ENCODE measurements at places on chromosomes 7 and 10.
A peak's percentile ranks its signal among the peaks of the same experiment; 100 is the strongest.

GRCh38 chr10:89550509-89550908 is 15.1 kb upstream of the SLC16A12 start:
- no peak for DNase-seq

DNA sequence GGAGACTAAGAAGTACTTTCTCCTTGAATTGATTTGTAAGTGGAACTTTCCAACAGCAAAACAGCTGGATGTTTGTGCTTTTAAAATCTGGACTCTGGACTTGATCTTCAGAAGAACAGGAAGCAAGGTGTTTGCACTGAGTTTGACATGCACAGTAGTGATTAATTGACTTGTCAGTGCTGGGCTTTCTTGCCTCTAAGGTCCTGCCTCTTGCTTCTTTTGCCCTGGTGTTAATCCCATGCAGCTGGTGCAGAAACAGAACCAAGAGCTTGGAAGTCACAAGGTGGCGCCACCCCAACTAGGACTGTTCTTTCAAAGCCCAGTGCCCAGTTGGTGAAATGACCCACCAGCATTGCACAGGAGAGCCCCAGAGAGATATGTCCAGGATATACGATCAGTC is 66.8 kb upstream of the SEPHS1 start:
- no peak for DNase-seq

DNA sequence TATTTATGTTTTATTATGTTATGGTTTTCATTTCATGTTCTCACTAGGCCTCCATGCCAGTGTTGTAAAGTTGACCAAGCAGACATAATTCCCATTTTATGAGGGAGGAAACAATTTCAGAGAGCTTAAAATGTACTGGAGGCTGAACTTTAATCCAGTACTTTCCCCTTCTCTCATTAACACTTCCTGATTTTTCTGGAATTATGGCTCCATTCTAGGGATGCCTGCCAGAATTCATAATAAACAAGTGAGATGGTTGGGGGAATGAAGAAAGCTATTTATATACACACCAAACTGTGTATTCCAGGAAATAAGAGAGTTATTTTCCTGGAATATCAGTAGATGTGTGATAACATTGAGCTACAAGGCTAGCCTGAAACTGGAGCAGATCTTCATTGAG is 6.9 kb downstream of the TMEM236 start:
- no peak for DNase-seq

DNA sequence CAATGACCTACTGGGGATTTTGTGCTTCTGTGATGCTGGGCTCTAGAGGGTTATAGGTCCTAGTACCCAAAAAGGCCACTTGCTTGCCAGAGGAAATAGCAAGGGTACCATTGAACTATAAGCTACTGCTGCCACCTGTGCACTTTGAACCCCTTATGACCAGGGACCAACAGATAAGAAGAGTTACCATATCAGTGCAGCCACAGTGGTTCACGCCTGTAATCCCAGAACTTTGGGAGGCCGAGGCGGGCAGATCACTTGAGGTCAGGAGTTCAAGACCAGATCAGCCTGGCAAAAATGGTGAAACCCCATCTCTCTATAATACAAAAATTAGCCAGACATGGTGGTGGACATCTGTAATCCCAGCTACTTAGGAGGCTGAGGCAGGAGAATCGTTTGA is 15.5 kb upstream of the CNOT4 start:
- DNase-seq = no peak

DNA sequence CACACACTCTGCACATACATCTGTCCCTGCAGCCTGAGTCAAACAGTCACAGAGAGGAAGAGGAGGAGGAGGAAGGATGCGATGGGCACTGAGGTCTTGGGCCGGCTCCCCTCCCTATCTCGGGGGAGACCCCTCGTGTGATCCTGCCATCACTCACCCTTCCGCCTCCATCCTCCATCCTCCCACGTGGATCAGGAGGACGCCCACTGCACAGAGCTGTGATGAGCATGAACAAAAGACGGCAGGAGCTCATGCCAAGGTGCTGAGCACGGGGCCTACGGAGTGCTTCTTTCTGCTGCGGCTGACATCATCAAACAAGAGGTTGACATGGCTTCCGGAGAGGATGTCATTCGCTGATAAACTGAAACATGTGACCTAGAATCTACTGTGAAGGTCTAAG is 68.0 kb downstream of the DIP2C start:
- DNase-seq = no peak

DNA sequence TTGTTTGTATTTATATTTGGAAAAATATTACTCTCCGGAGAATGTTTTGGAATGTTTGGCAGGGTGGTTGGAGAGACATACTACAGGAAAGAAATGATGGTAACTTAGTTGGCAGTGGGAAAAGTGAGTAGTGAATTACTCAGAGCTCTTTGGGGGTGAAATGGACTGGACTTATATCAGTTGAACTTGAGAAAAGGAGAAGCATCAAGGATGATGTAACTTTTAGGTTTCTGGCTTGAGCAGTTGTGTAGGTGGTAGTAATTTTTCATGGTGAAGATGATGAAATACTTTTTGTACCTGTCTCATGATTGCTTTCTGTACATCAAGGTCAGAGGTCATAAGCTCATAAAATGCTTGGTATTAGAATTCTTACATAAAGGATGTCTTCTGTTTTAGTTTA is 617.2 kb downstream of the AUTS2 start:
- peak; percentile 55 for DNase-seq

DNA sequence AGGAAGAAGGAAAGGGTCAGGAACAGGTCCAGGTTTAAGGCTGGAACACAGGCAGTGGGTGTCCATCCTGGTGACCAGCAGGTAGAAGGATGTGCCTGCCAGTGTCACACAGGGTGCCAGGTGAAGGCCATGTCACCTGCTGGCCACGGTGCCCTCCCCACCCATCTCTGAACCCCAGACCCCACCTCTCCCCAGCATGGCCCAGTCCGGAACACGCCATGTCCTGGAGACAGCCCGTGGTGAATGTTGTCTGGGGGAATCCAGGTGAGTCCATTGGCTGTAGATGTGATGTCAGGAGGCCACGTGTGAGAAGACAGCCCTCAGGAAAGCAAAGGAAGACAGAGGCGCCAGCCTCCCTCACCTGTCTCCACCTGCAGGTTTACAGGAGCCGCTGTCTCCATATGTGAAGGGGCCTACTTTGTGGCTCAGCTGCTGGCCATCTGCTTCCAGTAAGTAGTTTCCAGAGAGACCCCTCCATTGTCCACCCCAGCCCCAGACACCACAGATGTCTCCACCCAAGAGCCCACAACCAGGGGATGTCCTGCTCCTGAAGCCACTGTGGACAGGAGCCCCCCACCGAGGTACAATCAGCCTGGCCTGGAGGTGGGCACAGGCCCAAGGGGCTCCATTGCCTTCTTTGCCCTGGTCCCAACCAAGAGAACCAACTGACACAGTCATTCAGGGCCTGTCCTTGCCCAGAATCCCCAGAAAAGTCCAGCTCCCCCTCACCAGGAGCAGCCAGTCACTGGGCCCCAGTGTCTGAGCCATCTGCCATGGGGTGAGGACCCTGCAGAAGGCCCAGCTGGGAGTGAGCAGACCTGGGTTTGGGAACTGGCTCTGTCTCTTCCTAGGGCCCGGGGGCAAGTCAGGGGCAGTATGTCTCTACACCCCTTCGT is 20.7 kb downstream of the TMEM72 start:
- DNase-seq = no peak

GRCh38 chr10:124671486-124672075 is 72.6 kb downstream of the FAM53B start:
- peak; percentile 41 for DNase-seq

- no peak for DNase-seq
Measured at GRCh38 chr10:63703113-63703670, 182.0 kb downstream of the REEP3 start.

- DNase-seq = no peak
Measured at GRCh38 chr7:116417593-116418345, 81.8 kb upstream of the CAV2 start.

GRCh38 chr7:133481676-133482075 is 228.8 kb downstream of the EXOC4 start:
- DNase-seq = peak; percentile 55

- peak; percentile 82 for DNase-seq
Measured at GRCh38 chr10:24901686-24902399, 50.6 kb downstream of the PRTFDC1 start.

- no peak for DNase-seq
Measured at GRCh38 chr10:59829024-59829423, 75.8 kb upstream of the MRLN start.

- no peak for DNase-seq
Measured at GRCh38 chr7:22664988-22665798, 61.8 kb upstream of the IL6 start.

GRCh38 chr10:807163-807957 is 117.9 kb upstream of the DIP2C start:
- no peak for DNase-seq

- no peak for DNase-seq
Measured at GRCh38 chr10:109982123-109982522, 25.7 kb upstream of the ADD3 start.

DNA sequence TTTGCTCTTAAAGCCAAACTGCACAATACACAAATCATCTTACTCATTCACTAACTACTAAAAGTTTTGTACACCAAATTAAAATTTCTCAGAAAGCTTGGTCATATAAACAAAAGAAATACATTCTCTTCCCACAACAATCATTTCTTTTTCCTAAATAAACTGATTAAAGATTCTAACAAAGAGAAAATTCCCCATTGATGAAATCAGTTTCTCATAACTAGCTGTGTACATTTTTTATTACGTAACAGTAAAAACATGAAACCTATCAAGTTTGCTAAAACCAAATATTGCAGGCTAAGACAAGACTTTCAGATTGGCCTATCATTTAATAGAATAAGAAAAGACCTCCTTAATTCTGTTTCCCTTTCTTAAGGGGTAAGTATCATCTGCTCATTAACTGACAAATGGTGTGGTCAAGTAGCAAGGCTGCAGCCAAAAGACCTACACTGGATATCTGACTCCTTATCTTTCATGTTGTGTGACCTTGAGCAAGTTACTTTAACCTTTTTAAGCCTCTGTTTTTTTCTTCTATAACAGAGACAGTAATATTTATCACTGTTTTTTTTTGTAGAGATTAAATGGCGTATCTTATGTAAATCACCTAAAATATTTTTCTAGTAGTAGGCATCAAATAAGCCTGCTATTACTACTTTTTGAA is 22.4 kb downstream of the NAMPT start:
- no peak for DNase-seq

- no peak for DNase-seq
Measured at GRCh38 chr10:10093021-10093420, 924.7 kb upstream of the CELF2 start.

- DNase-seq = no peak
Measured at GRCh38 chr7:122595885-122596284, 103.0 kb downstream of the RNF133 start.

- no peak for DNase-seq
Measured at GRCh38 chr10:29491918-29492317, 142.9 kb downstream of the SVIL start.

- DNase-seq = no peak
Measured at GRCh38 chr10:70950801-70951200, 62.4 kb upstream of the PCBD1 start.

DNA sequence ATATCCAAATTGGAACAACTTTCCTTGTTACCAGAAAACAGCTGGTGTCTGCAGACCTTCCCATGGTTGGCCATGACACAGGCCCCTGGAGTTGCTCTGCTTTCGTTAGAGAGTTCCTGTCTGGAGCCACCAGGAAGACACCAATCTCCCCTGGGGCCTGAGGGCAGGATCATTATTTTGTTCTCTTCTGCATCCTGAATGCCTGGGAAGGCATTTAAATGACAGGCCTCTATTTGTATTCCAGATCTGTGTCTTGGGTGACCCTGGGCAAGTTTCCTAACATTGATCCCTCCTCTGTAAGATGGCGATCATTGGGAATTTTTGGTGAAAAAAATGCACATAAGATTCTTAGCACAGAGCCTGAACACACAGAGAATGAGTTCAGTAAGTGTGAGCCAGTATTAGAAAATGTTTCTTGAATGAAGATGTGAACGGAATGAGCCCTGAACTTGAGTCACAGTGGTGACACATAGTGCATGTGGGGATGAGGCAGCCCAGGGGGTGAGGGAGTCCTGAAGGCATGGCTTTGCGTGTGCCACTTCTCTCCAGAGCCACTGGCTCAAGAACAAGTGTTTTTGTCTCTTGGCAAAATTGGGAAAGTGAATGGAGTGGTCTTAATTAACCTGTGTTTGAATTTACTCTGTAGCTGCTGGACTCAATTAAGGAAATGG is 28.4 kb downstream of the BMPER start:
- DNase-seq = peak; percentile 79

GRCh38 chr7:13518738-13519137 is 470.7 kb downstream of the ETV1 start:
- DNase-seq = no peak

GRCh38 chr7:80967071-80967916 is 48.4 kb upstream of the SEMA3C start:
- DNase-seq = no peak

DNA sequence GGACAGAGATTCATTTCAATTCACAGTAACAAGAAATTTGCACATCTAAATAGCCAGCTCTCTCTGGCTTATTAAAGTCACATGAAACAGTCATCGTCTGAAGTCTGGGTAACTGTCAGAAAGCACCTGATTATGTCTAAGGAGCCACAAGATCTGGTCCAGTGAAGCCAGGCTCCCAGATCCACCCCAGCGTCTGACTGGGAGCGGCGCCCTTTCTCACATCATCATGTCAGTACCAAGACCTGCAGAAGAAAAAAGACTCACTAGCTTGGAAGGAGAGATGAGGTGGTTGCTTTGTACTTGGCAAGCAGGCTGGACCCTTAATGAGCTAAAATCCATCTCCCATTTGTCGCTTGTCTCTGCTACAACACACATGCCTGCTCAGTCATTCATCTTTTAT is 58.4 kb downstream of the VOPP1 start:
- DNase-seq = no peak

- DNase-seq = peak; percentile 54
Measured at GRCh38 chr10:14838582-14839304, 637 bp downstream of the HSPA14 start.

DNA sequence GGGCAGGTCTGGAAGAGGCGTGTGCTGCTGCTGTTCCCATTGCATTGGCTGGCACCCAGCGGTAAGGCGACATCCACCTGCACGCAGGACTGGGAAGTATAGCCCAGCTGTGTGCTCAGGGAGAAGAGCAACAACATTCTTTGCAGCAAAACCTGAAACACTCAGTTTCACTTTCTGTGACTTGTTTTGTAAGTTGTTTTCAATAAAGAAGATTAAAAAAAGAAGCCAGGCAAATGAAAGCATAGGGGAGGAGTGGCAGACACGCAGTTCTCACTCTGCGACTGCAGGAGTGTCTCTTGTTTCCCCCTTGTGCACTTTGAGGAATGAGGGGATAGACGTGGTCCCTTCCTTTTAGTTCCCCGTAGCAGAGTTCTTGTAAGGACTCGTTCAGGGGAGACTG is 5.8 kb downstream of the FBH1 start:
- DNase-seq = no peak

- DNase-seq = peak; percentile 48
Measured at GRCh38 chr7:123538189-123538714, 3.9 kb upstream of the IQUB start.
